Sciatic nerve (tissue), 2 donors: ENCODE measurements at places on chromosomes 6 and 20. TPM values are rescaled to one million over a fixed set of nuclear protein-coding genes. Genes with fewer than 3 reads are reported as not detected.

The DEFB127 gene
- total RNA-seq, result not detected

The MDFI gene
- 15.2 TPM for total RNA-seq

The MUC21 gene
- total RNA-seq, result 0.18 TPM

The SMIM26 gene
- 53.0 TPM for total RNA-seq

The PET117 gene
- total RNA-seq, result 13.1 TPM

The NKAIN4 gene
- 3.0 TPM for total RNA-seq
